ENCODE measurements at places on chromosomes 11 and 22.
A peak's percentile ranks its signal among the peaks of the same experiment; 100 is the strongest.

GRCh38 chr22:21074102-21074715, 28.5 kb downstream of the LRRC74B start:
- DNase-seq, result peak; percentile 88

- DNase-seq, result no peak
Measured at GRCh38 chr11:28559492-28559891, 451.3 kb downstream of the METTL15 start.

DNA sequence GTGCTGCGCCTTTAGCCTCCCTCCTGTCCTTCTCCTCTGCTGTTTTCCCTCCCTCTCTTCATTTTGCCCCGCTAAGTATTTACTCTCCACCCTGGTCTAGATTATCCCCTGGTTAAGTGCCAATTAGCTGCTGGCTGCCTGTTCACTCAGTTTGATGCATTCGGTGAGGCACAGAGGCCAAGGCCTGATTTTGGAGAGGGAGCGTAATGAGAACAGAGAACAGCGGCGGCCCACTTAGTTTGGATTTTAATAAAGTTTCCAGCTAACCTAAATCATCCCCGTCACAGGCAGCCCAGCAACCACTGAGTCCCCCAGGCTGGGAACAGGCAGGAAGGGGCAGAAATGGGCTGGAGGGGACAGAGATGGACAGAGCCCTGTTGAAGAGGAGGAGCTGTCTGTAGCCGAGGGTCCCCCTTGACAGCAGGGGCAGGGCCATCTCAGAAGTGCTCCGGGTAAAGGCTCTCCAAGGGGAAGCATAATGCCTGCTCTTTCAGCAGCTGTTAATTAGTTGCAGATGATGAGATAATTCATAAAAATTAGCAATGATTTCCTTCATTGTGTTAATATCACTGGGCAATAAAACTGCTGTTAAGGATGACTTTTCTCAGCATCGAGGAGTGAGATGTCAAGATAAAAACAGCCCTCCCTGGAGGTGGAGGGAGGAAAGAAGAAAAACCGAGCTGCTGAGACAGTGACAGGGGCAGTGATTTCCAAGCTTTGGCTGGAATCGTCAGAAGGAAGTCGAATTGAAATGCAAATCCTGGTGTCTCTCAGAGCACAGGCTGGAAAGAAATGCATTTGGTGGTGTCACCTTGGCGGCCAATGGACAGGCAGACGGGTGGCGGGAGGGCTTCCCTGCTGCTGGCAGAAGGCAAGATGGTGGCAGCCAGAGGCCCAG, 170.1 kb downstream of the GRIK4 start:
- DNase-seq, result no peak

- no peak for DNase-seq
Measured at GRCh38 chr11:61039916-61040315, 62.4 kb upstream of the CD5 start.

DNA sequence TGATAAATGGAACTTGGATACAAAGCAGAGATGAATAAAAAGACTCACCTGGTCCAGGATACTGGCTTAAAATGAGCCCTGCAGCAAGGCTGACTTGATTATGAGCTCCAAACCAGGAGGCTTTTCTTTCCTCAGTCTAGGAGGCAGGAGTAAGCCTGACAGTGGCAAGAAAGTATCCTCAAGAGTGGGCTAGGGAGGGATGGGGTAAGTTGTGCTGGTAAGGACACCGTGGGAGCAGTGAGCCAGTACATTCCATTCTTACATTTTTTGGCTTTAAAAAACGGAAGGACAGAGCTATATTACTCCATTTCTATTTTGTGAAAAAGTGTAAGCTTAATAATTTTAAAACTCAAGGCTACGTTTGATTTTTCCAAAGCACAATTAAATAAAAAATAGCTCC, 187.1 kb upstream of the DDI1 start:
- DNase-seq, result no peak

DNA sequence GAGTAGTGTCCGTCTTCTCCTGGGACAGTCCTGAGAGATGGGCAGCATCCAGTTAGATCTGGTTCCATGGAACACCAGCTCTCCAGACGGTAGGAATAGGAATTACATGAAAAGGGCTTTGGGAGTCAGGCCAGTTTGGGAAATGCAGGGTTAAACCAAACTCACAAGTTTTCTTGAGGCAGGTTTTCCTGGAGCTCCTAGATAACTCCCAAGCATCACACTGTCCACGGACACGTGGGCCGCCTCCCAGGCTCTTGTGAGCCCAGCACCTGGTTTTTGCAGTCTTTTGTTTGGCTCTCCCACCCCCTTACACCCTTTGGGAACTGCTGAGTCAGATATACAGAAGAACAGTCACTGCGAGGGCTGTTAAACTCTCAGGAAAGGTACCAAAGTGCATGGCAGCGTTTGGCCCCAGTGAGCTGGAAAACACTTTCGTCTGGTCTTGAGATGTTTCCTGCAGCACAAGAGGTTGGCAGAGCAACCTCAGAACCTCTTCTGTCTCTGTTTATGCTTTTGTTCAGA, 90.0 kb downstream of the BCR start:
- no peak for DNase-seq

DNA sequence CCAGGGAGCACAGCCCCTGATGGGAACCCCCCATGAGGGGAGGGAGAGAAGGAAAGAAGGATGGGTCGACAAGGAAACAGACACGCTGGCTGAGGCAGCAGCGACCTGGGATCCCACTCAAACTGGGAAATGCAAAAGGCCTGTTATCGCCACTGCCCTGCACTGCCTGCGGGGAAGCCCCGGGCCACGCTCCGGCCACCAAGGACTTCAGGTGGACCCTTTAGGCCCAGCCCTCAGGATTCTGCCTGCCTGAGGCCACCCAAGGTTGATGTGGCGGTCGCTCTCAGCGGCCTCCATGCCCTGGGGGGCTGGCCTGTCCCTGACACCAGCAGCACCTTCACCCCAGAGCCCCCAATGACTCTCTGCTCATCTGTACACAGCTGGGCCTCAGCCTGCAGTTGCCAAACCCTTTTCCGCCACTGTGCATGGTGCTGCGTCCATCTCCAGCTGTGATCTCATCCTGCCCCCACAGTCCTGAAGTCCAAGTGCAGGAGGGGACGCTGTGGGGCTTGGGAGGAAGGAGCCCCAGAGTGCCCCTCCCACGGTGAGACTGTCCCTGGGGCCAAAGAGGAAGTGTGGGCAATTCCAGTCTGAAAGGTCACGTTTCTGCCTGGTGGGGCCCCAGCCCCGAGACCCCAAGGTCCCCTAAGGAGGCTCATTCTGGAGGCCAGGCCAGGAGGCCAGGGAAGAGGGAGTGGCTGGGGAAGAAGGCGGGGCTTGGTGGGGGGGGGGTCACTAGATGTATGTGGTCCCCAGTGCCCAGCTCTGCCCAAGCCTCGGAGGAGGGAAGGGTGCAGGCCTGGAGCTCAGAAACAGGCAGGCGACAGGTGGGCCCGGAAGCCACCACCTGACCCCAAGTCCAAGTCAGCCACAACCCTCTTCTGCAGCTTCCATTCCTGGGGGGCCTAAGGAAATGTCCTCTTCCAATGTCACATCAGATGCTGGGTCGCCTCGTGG, 31.6 kb downstream of the OSBPL5 start:
- no peak for DNase-seq

- DNase-seq, result peak; percentile 33
Measured at GRCh38 chr11:2269601-2270321, 627 bp downstream of the ASCL2 start.

DNA sequence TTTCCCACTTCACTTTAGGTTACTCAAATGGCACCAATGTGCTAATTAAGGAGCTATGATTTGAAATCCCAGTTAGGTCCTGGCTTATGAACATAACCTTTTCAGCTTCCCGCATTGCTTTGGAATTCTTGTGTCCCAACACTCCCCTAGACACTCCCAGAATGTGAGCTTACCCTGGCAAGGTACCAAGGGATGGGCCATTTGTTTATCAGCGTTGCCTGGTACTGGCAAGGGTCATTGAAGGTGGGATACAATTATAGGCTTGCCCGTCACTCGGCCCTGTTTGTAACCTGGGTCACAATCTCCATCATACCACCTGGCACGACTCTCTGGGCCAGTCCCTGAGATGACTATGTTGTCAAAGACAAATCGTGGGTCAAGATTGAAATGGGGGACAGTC, 5.4 kb downstream of the CSRP3 start:
- no peak for DNase-seq

- no peak for DNase-seq
Measured at GRCh38 chr22:27205492-27206373, 548.3 kb downstream of the MIAT start.

DNA sequence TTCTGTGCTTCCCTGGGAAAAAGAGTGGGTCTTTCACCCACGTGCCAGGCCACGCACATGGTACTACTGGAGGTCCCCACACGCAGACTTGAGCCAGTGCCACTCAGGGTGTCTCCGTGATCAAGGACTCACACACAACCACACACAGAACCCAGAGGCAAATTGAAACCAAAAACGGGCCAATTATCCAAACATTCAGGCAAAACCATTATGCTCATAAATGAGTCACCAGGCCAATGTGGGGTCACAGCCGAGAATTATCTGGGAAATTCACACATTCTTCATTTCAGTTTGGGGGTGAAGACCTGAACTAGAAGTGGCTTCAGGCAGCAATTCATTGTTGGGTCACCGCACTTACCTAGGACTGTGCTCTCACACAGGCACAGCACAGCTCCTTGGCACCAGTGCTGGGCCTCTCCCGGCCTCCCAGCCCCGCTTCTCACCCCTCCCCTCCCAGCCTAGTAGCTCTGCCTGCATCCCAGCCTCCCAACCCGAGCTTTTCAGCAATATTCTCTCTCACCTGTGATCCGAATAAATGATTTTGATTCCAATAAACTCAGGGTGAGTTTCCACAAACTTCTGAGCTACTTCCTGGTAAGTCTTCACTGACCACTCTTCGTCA, 28.0 kb downstream of the ADA2 start:
- peak; percentile 84 for DNase-seq
